ENCODE measurements at places on chromosomes 13 and 19.

DNA sequence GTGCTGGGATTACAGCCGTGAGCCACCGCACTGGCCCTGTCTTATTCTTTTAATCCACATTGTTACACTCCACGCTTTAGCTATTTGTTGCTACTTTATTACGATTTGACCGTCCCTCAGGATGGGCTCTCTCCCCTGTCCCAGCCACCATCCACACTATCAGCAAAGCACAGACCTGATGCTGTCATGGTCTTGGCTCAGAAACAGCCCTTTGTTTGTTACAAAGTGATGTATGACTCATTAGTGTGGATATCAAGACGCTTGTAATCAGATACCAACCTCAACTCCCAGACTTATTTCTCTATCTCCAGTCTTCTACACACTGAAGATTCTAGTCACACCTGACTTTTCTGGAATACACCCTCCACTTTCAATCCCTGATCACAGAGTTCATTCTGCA is 84.6 kb upstream of the FREM2 start:
- no peak for DNase-seq

- peak; percentile 61 for DNase-seq
Measured at GRCh38 chr13:27960362-27961226, 8.5 kb downstream of the CDX2 start.

DNA sequence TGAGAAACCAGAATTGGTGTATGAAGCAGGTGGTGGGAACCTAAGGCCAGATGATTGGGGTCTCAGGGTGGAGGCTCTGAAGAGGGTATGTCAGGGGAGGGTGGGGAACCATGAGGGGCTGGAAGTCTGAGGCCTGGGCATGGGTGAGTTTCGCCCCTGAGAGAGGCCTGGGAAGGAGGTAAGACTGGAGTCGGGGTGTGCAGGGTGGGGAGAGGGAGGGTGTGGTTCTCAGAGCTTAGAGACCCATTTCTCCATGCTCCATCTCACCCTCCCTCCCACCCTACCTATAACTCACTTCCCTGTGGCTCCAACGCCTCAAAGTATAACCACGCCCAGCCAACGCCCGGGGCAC is 1.0 kb upstream of the KLHL26 start:
- no peak for DNase-seq

DNA sequence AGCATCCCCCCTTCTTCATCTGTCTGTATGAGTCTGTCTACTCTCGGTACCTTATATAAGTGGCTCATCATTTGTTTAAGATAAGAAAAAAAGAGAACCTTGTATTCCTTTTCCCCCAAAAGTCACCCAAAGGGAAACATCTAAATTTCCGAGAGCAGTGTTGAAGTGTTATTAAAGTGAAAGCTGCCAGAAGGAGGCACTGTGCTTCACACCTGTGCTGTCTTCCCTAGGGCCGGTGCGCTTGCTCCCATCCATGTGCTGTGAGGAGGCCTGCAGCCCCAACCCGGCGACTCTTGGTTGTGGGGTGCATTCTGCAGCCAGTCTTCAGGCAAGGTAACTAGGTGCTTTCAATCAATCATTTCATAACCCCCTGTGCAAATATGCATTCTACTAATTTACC is 97.5 kb downstream of the TNFRSF19 start:
- no peak for DNase-seq

DNA sequence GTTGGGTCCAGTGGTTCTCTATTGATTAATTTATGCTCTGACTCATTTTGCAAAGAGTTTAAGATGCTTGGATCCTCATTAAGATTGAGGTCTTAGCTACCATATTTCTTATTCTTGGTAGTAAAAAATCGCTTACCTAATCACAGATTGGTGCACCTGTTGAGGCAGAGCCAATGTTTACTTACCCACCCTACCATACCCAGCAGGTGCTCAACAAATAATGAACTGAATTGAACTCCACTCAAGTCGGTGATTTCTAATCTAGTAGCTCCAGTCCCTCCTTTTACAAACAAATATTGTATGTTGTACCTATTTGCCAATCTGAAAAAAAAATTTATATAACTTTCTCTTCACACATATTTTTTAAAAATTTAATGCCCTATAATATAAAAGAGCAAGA is 361.0 kb downstream of the FGF14 start:
- DNase-seq: no peak

DNA sequence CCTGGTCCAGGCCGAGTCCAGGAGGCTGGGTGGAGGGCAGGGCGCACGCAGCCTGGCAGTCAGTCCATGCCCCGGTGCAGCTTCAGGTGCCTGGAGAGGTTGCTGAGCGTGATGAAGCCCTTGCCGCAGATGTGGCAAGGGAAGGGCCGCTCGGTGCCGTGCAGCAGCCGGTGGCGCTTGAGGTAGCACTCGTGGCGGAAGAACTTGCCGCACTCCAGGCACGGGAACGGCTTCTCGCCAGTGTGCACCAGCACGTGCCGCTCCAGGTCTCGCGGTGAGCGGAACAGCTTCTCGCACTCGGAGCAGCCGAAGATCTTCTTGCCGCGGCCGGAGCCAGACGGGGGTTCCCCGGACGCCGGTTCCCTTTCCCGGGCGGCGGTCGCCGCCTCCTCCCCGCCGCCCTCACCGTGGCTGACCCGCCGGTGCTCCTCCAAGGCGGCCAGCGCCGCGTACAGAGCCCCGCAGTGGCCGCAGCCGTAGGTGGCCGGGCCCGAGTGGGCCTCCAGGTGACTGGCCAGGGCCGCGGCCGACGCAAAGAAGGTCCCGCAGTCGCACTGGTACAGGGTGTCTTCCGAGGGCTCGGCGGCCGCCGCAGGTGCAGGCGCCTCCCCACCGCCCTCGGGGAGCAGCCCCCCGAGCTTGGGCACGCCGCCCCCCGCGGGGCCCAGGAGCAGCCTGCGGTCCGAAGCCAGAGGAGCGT is 6.8 kb downstream of the FIZ1 start:
- no peak for DNase-seq

DNA sequence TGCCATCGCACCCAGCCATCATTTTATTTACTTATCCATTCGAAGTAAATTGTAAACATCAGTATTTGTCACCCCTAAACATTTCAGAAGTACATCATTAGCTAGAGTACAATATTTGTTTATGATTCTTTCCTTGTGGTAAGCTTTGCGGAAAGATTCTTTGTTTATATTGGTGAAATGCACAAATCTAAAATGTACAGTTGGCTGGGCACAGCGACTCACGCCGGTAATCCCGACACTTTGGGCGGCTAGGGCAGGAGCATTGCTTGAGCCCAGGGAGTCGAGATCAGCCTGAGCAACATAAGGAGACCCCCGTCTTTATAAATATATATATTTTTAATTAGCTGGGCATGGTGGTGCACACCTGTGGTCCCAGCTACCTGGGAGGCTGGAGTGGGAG is 10.1 kb downstream of the LGALS7B start:
- no peak for DNase-seq

DNA sequence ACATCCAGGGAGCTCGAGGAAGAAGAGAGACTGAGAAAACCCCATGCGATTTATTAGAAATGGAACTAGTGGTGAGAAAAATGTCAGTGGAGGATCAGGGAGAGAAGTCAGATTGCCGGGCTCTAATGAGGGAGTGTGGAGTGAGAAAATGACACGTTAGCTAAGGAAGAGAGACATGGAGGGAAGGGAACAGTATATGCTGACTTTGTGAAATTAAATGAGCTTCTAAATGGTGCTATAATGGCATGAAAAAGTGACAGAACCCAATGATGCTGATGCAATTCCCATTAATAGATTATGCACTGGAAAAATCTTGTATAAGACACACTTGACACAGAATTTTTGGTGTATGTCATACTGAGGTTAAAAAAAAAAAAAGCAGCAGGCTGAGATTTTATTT is 112.6 kb downstream of the HSPH1 start:
- DNase-seq: no peak

GRCh38 chr13:91185294-91185863 is 162.1 kb upstream of the MIR17HG start:
- DNase-seq: no peak

DNA sequence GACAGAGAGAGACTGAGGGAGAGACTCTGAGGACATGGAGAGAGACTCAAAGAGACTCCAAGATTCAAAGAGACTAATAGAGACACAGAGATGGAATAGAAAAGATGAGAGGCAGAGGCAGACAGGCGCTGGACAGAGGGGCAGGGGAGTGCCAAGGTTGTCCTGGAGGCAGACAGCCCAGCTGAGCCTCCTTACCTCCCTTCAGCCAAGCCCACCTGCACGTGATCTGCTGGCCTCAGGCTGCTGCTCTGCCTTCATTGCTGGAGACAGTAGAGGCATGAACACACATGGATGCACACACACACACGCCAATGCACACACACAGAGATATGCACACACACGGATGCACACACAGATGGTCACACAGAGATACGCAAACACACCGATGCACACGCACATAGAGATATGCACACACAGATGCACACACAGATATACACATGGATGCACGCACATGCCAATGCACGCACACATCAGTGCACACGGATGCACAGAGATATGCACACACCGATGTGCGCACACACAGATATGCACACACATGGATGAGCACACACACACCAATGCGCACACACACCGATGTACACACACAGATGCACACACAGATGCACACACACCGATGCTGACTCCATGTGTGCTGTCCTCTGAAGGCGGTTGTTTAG is 3.3 kb upstream of the F10 start:
- DNase-seq: no peak

DNA sequence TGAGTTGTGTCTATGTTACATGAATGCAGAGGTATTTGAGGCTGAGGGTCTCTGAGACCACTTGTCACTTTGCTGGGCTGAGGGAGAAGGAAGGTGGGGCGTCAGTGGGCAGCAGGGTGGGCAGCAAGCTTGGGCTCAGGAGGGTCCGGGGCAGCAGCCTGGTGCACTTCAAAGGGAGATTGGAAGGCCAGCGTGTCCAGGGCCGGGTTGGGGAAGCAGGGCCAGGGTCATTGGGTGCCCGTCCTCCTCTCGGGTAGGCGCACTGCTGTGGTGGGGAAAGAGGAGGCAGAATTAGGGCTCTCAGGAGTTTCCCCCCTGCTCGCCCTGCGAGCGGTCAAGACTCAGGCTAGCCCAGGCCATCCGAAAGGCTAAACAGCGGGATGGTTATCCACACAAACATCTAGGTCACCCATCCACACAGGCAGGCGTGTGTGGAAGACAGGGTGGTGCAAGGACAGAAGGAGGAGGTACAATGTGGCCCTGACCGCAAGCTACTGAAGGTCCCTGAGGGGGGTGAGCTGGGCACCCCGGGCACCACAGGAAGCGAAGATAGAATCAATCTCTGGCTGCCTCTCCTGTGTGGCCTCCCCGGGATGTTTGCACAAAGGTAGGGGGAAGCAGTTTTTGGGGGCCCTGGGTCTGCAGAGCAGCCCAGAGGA is 37.7 kb downstream of the MYO9B start:
- no peak for DNase-seq

GRCh38 chr13:107217251-107217650 is 649.3 kb upstream of the ARGLU1 start:
- no peak for DNase-seq

GRCh38 chr13:103694033-103694432 is 627.8 kb upstream of the SLC10A2 start:
- no peak for DNase-seq

DNA sequence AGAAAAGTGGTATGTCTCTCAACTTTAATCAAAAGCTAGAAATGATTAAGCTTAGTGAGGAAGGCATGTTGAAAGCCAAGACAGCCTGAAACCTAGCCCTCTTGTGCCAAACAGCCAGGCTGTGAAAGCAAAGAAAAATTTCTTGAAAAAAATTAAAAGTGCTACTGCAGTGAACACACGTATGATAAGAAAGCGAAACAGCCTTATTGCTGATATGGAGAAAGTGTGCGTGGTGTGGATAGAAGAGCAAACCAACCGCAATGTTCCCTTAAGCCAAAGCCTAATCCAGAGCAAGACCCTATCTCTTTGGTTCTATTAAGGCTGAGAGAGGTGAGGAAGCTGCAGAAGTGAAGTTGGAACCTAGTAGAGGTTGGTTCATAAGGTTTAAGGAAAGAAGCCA is 96.4 kb downstream of the ZDHHC20 start:
- DNase-seq: no peak

DNA sequence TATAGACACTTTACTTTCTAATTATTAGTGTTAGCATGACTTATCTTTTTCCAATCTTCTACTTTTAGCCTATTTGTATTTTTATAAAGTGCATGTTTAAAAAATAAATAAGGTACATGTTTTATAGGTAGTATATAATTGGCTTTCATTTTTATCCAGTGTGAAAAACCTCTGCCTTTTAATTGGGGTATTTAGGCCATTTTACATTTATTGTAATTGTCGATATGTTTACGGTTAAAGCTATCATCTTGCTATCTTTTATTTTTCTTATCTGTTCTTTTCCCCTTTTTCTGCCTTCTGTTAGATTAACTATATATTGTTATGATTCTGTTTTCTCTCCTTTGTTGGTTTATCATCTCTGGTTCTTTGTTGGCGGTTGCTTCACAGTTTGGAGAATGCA is 9.1 kb downstream of the PROZ start:
- DNase-seq: no peak

DNA sequence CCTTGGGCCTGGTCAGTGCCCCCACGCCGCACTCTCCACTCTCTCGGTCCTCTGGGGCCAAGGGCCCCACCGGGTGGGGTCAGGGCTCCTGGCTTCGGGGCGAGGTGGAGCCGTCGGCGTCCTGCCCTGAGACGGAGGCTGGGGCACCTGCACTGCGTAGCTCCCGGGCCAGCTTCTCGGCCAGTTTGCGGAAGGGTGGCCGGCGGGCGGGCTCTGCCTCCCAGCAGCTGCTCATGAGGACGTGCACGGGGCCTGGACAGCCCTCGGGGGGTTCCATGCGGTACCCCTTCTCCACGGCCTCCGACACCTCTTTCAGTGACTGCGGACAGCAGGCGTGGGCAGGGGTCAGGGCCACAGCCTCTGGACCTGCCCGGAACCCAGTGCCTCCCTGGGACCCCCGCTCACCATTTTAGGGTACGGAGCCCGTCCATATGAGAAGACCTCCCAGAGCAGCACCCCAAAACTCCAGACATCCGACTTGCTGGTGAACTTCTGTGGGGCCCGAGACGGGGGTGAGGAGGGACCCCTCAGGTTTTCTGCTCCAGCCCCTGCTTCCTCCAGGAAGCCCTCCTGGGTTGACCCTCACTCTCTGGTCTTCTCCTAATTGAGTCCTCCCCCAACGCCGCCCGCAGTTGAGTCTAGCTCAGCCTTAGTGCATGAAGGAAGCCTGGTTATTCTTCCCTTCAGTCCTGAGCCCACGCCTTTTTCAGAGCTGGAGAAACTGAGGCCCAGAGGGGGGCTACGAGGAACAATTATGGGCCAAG is 6.3 kb upstream of the RAX2 start:
- DNase-seq: no peak

Data from neural crest cell (in vitro differentiated cells).